Tongue (tissue), 3 donors: ENCODE measurements at places on chromosomes 4 and X.
A peak's percentile ranks its signal among the peaks of the same experiment; 100 is the strongest.

DNA sequence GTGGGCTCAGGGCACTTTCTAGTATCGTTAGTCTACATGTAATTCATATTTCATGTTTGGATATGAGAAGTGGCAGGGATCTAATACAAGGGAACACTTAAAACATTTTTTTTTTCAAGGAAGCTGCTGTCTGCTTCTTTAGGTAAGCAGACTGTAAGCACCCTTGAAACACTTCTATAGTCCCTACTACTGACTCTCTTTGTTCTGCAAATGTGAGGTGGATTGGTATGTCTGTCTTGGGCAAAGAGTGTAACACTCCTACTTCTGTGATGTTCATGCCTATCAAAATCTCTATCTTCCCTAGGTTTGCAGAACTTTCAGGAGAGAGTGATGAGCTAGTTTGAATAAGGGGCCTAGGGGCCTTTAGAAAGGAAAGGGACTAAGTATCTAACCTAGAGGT, 93.9 kb downstream of the ZNF330 start:
- no peak for DNase-seq

DNA sequence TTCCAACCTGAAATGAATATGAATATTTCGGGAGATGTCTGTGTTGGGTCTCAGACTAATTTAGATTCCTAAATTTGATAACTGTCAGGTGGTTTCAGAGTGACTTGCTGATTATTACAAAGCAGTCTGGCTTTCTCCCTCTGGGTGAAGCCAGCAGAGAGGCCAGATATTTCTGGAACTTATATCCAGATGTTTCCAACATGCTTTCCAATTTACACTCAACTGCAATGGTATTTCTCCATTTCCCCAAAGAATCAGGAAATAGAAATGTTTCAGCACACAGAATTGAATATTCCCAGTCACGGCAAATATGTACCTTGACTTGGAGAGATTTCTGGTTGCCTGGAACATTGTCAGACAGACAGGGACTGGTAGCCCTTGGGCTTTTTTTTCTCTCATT, 48.5 kb upstream of the EGFL6 start:
- DNase-seq: peak; percentile 41

GRCh38 chr4:1567808-1568581, 116.1 kb downstream of the FAM53A start:
- DNase-seq: no peak

DNA sequence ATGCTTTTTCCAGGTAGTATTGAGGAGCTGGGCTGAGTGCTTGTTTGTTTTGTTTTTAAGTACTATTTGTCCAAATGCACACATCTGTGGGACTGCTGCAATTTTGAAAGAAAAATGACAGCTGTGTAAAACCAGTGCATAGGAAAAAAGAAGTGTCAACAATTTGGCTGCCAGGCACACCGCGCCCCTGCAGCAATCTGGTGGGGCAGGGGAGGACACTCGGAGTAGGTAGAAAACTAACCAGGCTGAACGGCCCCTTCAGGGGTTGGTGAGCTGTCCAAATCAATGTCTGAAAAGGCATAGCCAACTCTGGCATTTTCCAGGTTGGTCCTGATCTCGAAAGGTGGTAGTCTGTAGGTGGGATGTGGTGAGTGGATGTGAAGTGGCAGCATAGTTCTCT, 1.1 kb downstream of the LDOC1 start:
- DNase-seq: peak; percentile 21

GRCh38 chrX:13778916-13779315, 38.0 kb downstream of the GPM6B start:
- peak; percentile 28 for DNase-seq

DNA sequence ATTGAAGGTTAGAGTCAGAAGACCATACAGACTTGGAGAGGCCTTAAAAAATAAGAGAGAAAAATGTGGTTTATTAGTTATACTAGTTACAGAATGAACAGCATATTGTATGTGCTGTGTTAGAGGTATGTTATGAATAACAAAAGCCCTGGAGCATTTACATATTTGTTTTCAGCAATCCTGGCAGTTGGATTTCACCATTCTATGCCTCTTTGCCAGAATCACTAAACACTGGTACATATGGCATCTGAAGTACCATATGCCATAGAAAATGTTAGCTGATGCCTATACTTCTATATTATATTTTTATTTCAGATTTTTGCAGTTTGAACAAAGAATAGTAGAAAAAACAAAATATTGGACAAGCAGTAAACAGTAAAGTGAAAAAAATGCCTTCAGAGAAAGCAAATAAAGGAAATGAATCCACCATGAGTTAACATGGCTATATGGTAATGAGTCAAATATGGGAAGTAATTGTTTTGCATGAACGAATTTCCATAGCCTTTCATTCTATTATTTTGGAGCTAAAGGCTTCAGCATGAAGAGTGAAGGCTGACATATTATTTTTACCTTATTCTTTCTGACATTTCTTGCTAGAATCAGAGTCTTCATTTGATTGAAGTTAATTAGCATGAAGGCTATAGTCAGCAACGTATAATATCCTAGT, 41.9 kb upstream of the PRDM8 start:
- DNase-seq: no peak

GRCh38 chrX:13938051-13938828, 91.5 kb downstream of the GEMIN8 start:
- peak; percentile 66 for DNase-seq

- DNase-seq: no peak
Measured at GRCh38 chr4:116401293-116401692, 684.1 kb downstream of the TRAM1L1 start.

DNA sequence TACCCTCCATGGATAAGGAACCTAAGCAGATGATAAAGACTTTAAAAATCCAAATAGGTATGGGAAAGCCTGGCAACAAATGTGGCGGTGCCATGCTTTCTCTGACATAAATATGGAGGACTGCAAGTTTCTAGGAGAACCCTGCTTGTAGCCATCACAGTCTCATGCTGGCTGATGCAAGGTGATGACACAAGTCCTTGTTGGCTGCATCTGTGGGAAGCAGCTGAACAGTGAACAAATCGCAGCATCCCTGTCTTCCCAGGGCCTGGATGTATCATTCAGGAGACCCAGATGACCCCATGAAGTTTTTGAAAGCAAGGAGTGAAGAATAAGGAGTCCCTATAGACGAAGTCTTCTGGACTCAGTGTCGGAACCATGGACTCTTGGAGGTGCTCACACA, 234.4 kb upstream of the HS3ST1 start:
- no peak for DNase-seq

GRCh38 chr4:25969374-25970155, 55.5 kb downstream of the SMIM20 start:
- DNase-seq: no peak

DNA sequence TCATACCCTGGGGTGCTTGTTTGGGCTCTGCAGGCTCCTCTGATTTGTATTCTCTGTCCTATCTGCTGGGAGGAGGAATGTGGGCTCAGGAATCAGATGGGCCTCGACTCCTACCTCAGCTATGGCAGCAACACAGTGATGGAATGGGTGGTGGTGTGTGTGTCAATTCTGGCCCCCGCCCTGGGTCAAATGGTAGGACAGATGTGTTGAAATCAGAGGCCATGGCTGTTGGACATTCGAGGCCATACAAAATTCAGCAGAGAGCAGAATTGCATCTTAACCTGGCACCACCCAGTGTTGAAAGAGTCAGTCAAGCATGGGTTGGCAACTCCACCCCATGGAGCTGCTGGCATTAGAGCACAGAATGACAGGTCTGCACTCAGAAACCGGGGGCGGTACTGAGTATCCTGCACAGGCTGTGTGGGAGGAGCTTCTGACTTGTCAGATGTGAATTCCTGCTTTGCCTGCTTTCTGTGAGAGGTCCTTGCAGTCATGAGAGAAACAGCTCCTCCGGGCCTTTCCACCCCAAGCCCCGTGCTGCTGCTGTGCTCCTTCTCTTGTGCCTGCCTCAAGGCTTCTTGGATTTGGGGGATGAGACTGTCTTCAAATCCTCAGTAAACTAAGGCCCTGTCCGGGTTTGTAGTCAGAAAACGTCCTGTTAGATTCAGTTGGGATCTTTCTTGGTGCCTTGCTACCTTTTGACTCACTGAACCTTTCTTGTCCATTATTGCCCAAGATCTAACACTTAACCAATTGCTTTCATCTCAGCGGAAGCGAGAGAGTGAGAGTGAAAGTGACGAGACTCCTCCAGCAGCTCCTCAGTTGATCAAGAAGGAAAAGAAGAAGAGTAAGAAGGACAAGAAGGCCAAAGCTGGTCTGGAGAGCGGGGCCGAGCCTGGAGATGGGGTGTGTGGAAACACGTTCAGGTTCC, 13.0 kb downstream of the DKC1 start:
- no peak for DNase-seq

- DNase-seq: no peak
Measured at GRCh38 chrX:53262918-53263394, 18.4 kb downstream of the IQSEC2 start.

- peak; percentile 33 for DNase-seq
Measured at GRCh38 chr4:25890571-25891485, 23.2 kb upstream of the SMIM20 start.

- DNase-seq: no peak
Measured at GRCh38 chrX:136347706-136348105, 46.9 kb downstream of the ADGRG4 start.

DNA sequence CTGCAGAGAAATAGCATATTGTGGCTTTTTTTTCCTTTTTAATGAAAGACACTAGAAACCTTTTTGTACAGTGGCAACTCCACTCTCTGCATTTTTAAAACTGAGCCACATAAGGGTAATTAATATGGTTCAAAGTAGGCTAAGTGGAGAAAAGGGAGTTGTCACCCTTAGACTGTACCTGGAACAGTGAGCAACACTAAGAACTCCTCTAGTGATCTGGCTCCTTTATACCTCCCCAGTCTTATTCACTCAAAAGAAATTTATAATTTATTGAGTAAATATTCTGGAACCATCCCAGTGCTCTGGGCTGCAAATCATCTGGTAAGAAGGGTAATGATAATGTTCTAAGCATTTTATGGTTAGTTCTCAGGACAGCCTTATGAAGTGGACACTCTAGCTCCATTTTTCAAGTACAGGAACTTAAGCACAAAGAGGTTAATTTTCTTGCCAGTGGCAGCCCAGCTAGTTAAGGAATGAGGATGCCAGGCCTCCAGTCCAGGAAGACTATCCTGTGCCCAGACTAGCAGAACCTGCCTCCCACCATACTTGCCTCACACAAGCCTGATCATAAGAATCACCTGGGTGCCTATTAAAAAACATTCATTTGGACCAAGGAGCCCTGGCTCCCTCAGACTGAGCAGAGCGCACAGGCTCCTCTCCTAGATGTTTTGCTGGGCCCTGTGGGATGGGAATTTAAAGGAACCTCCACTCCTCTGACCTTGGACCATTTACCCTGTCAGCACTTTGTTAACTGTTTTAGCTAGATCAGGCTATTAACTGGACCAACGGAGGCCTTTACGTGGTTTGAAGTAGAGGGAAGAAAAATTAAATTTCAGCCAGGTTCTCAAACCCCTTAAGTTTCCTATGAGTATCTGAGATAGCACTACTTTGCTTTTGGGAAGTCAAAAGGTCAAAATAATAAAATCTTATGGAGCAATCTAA, 102.6 kb downstream of the PDE5A start:
- no peak for DNase-seq

DNA sequence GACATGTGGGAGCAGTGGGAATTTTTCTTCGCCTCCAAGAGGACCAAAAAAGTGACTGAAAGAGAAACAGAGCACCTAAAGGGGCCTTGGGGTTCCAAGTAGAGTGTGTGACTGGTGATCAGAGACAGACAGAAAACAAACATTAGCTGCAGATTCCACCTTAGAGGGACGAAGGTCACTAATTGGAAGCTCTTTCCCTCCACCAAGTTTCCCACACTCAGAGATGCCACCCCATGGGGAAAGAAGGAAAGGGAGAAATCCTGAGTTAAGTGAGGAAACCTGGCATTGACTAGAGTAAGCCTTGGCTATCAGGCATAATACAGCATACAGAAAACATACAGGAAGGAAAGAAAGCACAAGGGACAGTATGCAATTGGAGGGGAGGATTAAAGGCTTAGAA, 90.9 kb downstream of the HNRNPD start:
- DNase-seq: no peak

GRCh38 chr4:158964114-158964727, 138.7 kb upstream of the RAPGEF2 start:
- DNase-seq: no peak

GRCh38 chr4:93451954-93452353, 376.6 kb upstream of the ATOH1 start:
- DNase-seq: no peak

DNA sequence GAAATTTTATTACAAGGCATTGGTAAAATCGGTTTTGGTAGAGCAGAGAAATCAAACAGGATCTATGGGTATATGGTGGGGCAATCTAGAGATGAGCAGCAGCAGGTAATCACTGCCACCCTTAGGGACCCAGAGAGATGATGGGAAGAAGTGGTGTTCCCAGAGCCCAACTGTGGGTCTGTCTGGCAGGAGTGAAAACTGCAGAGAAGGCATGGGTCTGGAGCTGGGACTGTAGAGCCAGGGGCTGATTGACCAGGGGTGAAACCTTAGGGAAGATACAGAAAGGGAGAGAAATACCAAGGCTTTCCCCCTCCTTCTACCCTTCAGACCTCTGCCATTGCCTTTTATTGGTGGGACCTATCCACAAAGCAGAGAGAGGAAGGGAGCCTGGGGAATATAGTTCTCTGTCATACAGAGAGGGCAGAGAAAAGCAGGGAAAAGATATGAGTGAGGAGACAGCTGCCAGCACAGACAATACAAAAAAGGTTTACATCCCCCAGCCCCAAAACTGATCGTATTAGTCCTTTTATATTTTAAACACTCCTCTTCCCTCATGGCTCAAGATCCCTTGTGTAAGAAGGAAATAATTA, 28.7 kb downstream of the PDLIM5 start:
- no peak for DNase-seq

- DNase-seq: no peak
Measured at GRCh38 chr4:137994853-137995252, 247.3 kb downstream of the SLC7A11 start.

GRCh38 chr4:7189066-7189465, 3.3 kb upstream of the SORCS2 start:
- no peak for DNase-seq

GRCh38 chr4:9987749-9988362, 33.4 kb downstream of the SLC2A9 start:
- no peak for DNase-seq

- peak; percentile 74 for DNase-seq
Measured at GRCh38 chr4:95129821-95130311, 372.1 kb downstream of the BMPR1B start.

DNA sequence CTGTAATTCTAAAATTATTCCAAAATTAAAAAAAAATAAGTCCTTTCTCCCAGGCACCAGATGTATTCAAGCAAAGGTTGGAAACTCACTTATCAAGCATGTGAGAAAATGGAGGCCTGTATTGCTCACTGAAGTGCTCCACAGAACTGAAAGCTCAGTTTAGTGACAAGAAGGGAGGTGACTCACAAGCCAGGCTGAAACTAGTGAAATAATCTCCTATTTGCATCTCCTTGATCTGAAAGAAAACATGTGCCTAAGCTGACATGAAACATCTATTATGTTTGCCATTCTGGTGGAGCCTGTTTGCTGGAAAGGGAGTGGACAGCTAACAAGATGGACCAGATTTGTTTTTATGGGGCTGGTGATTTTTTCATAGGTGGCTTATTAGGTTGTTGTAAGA, 54.0 kb upstream of the AMELX start:
- DNase-seq: no peak

- DNase-seq: no peak
Measured at GRCh38 chr4:55116450-55116849, 8.9 kb downstream of the KDR start.

GRCh38 chr4:71338846-71339593, at the start of gene SLC4A4:
TSS of gene SLC4A4 (plus strand) at chr4:71339020.
- no peak for DNase-seq
